ENCODE measurements at places on chromosomes 2 and 18. TPM values are rescaled to one million over a fixed set of nuclear protein-coding genes. Genes with fewer than 3 reads are reported as not detected.

DNA sequence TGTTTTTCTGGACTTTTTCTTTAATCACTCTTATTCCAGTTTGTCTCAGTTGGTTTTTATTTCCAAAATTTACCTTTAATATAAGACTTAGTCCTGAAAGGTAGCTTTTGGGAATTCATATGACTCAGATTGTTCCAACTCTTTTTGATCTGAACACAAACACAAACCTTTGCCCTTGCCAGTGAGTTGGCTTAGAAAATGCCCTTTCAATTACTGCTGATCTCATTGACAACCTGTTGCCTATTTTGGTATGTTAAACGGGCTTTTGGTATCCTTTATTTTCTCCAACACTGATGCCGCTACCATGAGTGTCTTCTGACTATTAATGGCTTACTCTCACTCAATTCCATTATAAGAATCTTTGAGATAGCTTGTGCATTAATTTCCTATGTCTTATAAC, 143.4 kb downstream of the GULP1 start:
- no peak for DNase-seq

DNA sequence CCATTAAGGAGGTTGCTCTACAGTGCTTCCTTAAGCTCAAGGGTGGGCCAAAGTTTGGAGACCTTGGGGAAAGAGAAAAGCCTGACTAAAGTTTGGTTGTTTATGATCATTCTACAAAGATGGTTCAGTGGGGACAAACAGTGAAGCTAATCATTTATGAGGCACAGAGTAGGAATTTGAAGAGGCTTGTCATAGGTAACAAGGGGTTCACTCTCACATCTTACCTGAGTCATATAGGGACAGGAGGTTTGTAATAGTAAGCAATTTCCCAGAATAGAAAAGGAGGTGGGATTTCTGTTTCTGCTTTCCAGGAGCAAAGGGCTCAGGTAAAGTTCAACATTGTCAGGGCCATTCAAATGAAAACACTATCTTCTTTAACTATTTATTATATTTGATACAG, 787.9 kb downstream of the CPS1 start:
- DNase-seq: no peak

GRCh38 chr2:46537046-46537445, 57.7 kb downstream of the TMEM247 start:
- no peak for DNase-seq

GRCh38 chr2:239302808-239303557, 97.8 kb downstream of the HDAC4 start:
- peak; percentile 25 for DNase-seq

GRCh38 chr2:95361216-95361980, 41.1 kb upstream of the FAHD2A start:
- peak; percentile 7 for DNase-seq

DNA sequence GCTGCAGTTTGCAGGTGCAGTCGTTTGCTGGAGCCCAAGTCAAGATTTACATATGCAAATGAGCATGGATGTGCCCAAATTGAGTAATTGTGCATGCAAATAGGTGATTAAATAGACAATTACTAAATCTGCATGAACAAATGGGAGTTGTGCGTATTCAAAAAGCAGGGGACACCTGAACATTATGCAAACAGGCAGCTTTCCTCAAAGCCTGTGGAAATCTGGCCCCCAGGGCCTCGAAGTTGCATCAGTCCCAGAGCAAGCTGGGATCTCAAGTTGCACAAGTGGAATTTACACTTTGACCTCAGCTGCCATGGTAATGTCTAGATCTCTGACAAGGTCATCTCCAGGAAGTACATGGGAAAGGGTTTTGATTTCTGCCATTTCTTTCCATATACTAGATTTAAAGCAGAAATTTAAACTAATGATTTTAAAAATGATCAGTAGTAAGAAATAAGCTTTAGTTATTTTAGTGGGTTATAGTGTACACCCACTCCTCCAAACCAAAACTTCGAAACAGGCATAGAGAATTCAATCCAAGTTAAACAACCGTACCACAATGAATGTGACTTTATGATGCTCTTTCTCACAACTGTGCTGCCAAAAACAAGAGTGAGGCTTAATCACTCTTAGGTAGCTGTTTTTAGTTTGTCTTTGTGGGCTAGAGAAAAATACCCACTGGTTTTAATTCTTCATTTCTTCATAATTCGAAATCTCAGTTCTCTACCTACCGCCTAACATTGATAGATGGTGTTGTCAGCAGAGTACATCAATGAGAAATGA, 110.7 kb downstream of the RND3 start:
- DNase-seq: peak; percentile 16

- DNase-seq: no peak
These were observed 201.9 kb upstream of the SLC8A1 start for GRCh38 chr2:40653829-40654228.

DNA sequence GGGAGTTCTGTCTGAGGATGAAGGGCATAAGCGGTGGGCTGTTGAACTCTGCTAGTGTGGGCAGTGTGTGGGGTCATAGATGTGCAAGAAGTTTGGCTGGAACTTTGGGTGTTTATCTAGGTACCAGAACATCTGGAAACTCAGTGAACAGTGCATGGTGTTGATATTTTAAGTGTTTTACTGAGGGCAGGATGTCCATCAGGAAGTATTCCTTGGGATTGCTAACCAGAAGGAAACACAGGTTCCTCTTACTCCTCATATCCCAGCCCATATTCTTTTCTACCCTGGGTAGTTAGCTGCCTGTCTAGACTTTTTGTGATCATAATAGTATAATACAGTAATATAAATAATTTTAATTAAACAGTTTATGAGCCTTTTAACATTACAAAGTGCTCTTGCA, 15.5 kb downstream of the BABAM2 start:
- DNase-seq: no peak

- DNase-seq: no peak
These were observed 8.2 kb downstream of the ADAM17 start for GRCh38 chr2:9547262-9547991.

DNA sequence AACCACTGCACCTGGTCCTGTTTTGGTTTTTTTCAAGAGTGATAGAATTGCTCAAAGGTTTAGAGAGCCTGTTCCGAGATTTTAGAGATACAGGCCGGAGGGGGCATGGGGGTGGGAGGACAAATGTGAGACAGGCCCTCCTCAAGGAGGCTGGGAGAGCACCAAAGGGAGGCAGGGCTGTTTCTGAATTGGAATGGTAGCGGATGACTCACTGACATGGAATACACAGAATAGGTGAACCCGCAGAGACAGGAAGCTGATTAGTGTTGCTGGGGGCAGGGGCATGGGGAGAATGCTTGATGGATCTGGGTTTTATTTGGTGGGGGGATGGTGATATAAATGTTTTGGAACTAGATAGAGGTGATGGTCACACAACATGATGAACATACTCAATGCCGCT, 111.0 kb upstream of the MGAT5 start:
- DNase-seq: no peak

TDRD15 gene
- polyA plus RNA-seq: not detected

VSNL1 gene
- 22.0 TPM for polyA plus RNA-seq

WNT6 gene
- not detected for polyA plus RNA-seq

ERICH2 gene
- 1.5 TPM for polyA plus RNA-seq

ACKR3 gene
- polyA plus RNA-seq: 3.3 TPM

IL37 gene
- polyA plus RNA-seq: not detected

CPS1 gene
- polyA plus RNA-seq: 1.7 TPM
